Inflammatory macrophage (primary cell): ENCODE measurements at places on chromosomes 5 and 9.

DNA sequence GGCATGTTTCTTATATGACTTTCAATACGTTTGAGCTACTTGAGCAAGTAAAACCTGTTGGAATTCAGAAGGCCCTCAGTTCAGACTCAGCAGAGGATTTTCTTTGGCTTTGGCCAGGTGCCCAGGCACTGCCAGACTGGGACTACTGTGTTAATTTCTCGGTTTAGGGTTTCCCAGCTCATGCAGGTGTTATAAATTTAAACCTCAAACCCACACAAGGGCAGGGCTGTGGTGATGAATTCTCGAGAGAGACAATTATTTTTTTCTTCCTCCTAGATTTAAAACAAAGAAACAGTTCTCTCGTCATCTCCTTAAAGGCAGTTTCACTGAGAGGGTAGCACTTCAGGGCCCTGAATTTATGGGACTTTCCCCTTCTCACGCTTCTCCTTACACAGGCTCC is 406.0 kb upstream of the PIK3R1 start:
- DNase-seq = no peak

DNA sequence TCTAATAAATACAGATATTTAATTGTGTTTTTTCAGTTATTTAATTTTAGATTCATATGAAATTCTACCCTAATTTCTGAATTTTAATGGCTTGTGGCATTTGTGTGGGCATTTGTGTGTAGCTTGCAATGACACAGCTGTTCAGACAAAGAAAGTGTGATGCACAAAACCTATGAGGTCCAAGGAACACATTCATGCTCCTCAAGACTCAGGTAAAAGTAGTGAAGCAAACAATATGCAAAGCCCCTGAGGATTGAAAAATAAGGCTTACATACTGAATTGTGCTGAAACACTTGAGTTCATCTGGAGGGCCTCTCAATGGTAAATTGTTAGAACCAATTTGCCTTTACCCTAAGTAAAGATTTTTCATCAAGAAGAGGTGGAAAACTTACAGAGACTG is 28.1 kb downstream of the IL7R start:
- DNase-seq = no peak

DNA sequence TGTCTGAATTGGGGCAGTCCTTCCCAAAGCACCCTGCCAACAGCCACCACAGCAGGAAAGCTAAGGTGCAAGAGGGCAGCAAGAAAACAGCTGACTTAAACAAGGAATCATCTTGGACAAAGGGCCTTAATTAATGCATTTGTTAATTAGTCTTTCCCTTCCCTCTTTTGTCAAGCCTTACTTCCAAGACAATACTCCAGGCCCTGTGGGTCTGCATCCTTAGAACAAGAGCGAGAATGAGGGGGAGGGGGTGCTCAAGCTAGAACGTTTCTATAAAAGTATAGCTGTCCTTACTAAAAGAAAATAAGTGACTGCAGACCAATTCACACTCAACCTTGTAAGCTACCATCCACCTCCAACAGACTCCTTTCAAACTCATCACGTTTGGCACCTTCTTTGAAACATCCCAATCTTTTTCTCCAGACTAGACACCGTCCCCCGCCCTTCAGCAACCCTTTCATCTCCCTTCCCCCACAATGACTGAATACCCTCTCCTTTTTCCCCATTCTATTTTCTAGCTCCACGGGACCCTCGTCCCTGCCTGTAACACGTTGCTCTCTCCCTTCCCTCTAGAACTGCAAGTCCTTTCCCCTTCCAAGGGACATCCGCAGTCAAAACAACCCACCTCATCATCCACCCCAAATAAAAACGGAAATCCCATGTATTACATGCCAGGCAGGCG is 85.7 kb upstream of the RNF38 start:
- peak; percentile 62 for DNase-seq

DNA sequence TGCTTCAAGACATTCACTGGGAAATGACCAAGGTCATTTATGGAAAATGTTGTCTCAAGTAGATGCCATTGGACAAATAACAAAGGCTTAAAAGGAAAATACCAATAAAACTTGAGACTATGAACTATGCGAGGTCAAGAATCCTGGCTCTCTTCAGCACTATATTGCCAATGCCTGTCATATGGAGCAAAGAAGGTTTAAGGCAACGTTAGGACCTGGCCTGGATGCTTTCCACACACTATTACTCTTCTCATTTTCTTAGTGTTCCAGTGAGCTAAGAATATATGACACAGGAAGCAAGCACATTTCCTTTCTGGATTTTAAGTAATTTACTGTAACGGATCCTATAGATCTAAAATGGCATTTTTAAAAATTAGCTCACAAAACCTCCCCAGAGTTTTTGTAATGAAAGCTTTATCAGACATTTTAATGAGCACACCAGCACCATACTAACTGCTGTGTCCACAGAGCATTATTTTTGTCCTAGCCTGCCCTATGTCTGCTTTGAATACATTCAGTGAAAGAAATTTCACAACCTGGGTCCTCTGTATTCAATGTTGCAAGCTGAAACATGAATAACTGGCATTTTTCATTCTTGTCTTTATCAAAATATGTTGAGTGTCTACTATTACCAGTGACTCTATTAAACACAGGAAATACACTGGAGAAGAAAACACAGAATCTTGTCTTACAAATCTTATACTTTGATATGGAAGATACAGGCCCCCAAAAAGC is 315.6 kb downstream of the CETN3 start:
- DNase-seq = no peak

DNA sequence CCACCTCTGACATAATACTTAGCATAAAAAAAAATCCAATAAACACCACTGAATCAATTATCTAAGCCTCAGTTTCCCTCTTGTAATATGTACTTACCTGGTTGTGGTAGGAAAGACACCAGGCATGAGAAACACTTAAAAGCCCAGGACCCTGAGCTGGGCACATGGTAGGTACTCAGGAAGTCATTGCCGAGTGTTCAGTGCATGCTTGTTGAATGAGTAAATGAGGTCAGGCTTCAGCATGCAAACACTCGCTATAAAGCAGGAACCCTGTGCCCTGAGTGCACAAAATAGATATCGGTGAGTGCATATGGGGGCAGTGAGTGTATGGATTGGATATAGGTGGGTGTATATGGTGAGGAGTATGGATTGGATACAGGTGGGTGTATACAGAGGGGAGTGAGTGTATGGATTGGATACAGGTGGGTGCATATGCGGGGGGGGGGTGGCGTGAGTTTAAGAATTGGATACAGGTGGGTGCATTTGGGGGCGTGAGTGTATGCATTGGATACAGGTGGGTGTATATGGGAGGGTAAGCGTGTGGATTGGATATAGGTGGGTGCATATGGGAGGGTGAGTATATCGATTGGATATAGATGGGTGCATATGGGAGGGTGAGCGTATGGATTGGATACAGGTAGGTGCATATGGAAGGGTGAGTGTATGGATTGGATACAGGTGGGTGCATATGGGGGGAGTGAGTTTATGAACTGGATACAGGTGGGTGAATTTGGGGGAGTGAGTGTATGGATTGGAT is 194.3 kb upstream of the MSX2 start:
- DNase-seq = no peak

DNA sequence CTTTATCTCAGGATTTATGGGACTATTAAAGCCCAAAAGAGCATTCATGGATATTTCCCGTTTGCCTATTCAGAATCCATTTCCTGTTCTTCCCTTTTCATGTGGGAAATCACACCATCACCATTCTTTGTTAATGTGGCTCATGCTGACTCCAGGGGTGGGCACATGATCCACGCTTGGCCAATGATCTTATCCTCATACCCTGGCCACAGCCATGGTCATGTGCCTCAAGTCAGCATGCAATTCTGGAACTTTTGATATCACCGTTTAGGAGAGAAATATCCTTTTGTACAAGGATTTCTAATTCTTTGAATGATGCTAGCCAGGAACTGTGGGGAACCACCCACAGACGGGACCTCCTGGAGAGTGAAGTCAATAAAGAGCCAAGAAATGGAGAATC is 272.2 kb downstream of the PRELID2 start:
- DNase-seq = no peak

GRCh38 chr9:124004593-124004992 is 7.0 kb upstream of the LHX2 start:
- no peak for DNase-seq

- peak; percentile 85 for DNase-seq
Observed at GRCh38 chr9:111298731-111299598, 31.1 kb downstream of the OR2K2 start.

DNA sequence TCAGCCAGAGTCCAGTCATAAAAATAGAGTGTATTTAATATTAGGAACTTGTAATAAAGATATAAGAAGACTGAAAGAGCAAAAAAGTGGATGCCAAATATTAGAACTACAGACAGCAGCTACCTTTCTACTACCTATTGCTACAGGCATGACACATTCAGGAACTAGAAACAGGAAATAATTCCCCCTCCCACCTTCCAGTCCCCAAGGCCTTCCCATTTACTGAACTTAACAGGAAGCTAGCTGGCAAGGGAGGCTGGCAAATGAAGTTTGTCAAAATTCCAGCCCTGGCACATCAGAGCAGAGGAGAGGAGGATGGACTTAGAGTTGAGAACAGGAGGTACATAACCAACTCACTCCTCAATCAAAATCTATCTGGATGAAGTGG is 50.2 kb upstream of the RIC1 start:
- peak; percentile 43 for DNase-seq

GRCh38 chr9:761176-761792 is 80.2 kb upstream of the DMRT1 start:
- no peak for DNase-seq

GRCh38 chr9:27131731-27132130 is 22.7 kb downstream of the TEK start:
- DNase-seq = no peak

DNA sequence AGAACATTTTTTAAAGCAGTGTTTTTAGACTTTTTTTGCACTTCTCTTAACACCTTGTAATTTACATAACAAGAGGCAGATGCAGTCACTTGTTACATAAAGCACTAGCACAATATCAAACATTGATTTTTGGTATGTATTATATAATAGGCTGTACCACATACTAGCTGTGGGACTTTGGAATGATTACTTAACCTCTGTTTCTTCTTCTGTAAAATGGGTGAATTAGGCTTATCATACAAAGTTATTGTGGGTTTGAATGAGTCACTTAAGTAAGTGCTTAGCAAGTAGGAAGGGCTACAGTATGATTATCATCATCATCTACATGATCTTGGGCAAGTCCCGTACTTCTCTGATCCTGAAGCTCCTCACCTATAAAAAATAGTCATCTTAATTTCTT is 2.1 kb downstream of the FAM81B start:
- DNase-seq = no peak

- DNase-seq = no peak
Observed at GRCh38 chr5:169429044-169429443, 128.1 kb upstream of the SLIT3 start.

DNA sequence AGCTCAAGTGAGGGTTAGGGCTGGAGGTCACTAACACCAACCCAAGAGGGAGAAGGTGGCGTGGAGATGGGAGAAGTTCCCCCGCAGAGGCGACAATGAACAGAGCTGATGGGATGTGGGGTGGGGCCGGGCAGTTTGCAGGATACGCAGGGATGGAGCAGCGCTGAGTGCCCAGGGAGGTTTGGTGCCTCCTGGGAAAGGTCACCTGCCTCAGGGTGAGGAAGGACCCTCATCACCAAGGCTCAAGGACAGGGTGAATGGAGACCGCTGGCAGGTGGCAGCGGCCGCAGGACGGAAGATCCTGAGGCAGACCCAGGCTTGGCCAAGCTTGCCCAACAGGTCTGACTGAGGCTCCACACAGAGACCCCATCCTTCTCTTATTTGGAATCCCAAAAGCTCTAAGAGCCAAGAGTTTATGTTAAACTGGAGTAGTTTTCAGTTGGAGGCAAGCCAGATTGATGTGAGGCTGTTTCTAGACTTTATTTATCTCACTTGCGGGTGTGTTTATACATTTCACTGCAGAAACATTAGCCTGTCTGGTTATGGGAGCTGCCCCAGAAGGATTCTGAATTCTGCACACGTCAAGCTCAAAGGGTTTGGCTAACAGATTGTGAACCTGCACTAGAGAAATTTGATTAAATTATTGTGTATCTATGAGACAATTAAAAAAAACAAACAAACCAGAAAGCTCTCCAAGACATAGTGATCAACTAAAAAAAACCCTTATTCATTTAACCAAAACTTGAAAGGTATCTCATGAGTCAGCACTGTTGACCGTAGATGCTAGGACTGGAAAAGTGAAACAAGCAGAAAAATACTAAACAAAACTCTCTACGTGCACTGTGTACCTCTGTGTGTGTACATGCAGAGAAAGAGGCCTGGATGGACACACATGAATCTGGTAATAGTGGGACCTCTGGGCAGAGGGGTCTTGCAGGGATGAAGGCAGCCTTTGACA is 146.2 kb upstream of the PHYKPL start:
- no peak for DNase-seq

GRCh38 chr5:11724940-11725339 is 179.3 kb downstream of the CTNND2 start:
- no peak for DNase-seq

DNA sequence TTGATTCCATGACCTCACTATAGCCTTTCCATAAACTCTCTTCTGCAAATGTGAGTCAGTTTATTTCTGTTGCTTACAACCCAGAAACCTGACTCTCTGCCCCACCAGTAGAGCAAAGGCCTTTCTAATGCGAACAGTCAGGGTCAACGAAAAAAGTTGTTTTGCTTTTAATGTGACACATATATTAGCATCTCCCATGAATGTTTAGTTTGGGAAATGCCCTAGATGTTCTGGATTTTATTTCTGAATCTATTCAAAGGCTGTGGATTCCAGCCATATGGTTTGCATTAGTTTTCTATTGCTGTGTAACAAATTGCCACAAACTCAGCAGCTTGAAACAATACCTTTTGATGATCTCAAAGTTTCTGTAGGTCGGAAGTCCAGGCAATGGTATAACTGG is 193.5 kb downstream of the GNA14 start:
- DNase-seq = no peak

GRCh38 chr5:120446068-120446492 is 18.0 kb upstream of the PRR16 start:
- DNase-seq = no peak

- no peak for DNase-seq
Observed at GRCh38 chr5:98214240-98215051, 559.0 kb upstream of the RGMB start.

DNA sequence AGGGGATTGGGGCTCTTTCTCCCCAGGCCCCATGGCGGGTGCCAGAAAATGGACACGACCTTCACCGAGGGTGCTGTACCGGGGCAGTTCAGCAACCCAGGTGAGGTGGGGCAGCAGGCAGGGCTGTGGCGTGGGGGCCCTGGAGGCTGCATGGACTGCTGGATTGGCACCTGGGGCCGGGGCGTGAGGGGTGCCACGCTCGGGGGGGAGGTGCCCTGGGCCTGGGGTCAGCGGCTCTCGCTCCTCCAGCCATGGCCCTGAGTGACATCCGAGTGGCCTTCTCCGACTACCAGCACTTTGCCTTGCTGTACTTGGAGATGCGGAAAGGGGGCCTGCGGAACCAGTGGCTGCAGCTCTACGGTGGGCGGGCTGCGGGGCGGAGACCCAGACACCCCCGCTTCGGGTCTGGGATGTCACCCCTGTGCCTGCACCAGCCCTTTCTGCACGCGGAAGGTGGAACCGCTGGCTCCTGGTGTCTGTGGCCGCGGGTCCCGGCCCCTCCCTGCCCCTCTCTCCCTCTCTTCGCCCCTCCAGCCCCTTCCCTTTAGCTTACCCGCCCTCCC is 1.8 kb downstream of the LCNL1 start:
- no peak for DNase-seq
